Pancreas (tissue), 10 donors: ENCODE measurements at places on chromosomes 5 and 9.

GRCh38 chr5:124870070-124870469, 123.6 kb upstream of the ZNF608 start:
- DNase-seq: no peak

DNA sequence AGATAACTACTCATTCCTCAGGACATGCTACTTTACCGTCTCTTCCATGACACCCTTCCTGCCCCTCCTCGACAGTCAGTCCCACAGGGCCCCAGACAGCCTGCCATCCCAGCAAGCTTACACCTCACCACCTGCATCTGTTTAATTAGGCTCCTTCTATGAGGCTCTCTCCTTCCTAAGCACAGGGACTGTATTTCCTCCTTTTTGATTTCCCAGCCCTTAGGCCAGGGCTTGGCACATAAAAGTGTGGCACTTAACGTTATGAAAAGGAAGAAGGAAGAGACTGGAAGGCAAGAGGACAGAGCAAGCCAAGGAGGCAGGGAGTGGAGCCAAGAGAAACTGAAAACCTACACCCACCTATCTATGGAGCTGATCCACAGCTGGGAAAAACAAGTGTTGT, 146.8 kb downstream of the SIL1 start:
- no peak for DNase-seq

DNA sequence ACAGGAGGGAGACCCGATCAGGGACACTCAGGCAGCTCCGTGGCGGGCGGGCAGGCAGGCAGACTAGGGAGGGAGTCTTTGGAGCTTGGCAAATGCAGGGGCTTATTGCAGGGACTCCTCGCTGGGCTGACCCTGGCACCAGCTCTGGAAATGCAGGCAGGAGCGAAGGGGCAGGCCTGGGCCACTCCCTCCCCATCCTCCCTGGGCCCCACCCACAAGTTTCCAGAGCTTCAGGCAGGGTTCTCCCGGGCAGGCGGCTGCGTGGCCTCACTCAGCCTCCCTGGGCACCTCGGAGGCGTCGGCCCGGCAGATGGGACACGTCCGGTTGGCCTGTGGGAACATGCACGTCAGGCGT, 8.5 kb downstream of the RNF44 start:
- no peak for DNase-seq

GRCh38 chr5:95823738-95824609, 1.4 kb upstream of the GLRX start:
- no peak for DNase-seq

DNA sequence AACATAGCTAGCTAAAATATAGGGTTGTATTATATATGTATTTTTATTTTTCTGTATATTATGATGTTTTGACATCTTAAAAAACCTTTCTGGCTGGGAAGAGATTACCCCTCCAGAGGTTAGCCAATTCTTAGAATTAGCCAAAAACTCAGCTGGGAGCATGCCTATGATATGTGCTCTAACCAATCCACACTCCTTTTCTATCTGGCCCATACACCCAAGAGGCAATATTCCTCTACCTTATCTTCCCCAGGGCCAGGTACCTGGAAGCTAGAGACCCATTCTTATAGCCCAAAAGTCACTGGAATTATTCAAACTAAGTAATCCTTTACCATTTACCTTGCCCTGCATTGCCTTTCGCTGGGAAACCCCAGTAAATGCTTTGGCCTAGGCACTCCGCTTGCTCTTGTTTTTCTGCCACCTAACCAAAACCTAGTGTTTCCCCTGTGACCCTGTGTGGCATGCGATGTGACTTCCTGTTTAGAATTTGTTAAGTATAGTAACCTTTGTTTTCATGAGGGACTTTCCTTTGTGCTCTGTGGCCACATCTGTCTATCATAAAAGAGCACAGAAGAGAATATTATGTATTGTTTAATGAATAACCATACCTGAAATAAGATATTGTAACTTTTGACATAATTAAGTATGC, 37.4 kb downstream of the CSNK1G3 start:
- DNase-seq: no peak

GRCh38 chr9:131833083-131833482, 93.2 kb upstream of the RAPGEF1 start:
- no peak for DNase-seq

DNA sequence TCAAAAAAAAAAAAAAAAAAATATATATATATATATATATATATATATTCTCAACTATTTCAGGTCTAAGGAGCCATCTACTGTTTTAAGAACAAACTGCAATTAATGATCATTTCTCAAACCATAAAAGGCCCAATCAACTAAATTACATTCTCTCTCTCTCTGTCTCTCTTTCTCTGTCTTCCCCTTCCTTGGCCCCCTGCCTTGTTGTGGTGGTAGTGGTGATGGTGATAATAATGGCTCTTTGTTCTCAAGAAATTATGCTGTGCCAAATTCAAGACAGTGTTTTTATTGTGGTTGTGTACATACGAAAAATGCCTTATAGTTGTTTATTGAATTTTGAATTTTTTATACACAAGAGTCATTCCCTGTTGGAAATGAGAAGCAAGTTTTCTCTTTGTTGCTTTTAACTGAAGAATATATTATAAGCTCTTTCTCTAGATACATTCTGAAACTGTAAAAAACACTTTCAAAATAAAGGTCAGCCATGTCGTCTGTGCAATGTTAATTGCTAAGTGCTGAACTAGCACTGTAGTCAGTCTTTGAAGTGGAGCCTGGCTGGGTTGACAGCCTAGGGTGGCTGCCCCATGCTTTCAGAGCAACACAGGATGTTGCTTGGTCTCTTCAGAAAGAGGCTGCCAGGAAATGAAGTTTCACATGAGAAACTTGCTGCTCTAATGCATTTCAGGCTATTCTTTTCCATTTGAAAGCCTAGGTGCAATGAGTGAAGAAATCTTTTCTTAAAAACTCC, 96.0 kb downstream of the HINT1 start:
- no peak for DNase-seq

DNA sequence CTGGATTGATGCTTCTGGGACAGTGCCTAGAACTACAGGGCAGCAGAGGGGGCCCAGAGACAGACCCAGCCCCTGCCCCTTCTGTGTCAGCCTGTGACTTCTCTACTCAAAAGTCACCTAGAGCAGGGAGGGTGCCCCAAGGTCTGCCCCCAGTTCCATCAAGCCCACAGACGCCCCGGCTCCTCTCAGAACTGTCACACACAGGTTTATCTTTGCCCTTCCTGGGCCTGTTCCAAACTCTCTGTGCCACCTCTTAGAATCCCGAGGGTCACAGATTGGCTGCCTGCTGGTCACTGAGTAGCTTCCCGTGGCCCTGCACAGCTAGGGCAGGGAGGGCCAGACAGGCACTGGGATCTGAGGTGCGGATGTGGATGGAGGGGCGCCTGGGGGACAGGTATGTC, 1.7 kb downstream of the RGS14 start:
- DNase-seq: no peak

GRCh38 chr5:138488481-138488945, 23.2 kb downstream of the EGR1 start:
- no peak for DNase-seq

DNA sequence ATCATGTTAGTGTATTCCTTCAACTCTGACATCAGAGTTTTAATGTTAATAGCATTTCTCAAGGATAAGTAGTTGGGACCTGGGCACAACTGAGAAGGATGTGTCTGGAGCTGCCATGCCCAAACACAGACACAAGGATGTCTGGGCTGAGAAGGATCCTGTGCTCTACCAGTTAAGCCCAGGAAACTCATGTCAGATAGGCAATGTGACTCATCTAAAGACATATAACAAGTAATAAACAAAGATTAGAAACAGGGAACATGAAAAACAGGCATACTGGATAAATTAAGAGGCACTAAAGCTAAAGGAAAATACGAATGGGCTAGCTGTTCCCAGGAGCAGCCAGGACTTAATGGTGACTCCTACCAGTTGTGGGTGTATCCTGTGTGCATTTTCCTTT, 9.1 kb upstream of the EGFLAM start:
- no peak for DNase-seq

DNA sequence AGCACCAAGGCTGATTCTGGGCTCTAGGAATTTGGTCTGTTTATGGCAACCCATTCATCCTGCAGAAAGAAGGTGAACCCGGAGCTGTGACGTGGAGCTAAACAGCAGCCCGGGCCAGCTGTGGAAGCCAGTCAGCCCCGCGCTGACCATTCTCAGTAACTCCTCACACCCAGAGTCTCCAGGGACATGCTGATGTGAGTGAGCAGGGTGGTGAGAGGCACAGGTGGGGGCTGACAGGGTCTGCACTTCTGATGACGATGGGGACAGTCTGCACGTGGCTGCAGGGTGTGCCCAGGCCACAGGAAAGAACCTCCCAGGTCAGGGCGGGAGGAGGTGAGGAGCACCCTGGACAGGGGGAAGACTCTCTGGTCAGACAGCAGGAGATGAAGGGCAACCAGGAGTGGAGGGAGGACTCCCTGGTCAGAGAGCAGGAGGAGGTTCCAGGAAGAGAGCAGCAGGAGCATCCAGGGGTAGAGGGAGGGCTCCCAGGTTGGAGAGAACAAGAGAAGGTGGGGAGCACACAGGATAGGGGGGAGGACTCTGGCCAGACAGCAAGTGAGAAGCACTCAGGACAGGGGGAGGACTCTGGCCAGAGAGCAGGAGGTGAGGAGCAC, 26.1 kb upstream of the SLC6A3 start:
- DNase-seq: peak; percentile 30

DNA sequence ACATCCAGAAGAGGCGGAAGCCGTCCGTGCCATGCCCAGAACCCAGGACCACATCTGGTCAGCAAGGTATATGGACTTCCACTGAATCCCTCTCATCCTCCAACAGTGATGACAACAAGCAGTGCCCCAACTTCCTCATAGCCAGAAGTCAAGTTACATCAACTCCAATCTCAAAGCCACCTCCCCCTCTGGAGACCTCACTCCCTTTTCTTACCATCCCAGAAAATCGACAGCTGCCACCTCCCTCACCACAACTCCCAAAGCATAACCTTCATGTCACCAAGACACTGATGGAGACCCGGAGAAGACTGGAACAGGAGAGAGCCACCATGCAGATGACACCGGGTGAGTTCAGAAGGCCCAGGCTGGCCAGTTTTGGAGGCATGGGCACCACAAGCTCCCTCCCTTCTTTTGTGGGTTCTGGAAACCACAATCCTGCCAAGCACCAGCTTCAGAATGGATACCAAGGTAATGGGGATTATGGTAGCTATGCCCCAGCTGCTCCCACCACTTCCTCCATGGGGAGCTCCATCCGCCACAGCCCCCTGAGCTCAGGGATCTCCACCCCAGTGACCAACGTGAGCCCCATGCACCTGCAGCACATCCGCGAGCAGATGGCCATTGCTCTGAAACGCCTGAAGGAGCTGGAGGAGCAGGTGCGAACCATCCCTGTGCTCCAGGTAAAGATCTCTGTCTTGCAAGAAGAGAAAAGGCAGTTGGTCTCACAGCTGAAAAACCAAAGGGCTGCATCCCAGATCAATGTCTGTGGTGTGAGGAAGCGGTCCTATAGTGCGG, 130.3 kb upstream of the DMRT1 start:
- DNase-seq: no peak

DNA sequence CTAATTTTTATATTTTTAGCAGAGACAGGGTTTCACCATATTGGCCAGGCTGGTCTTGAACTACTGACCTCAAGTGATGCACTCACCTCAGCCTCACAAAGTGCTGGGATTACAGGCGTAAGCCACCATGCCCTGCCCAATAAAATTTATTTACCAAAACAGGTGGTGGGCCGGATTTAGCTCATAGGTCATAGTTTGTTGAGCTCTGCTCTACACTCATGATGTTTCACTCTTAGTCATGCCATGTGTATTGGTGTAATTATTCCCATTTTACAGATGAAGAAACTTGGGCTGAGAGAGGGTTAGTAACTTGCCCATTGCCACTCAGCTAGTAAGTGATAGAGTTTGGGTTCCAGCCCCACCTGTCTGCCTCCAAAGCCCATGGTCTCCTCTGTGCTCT, 93.1 kb upstream of the WWC1 start:
- DNase-seq: no peak

- DNase-seq: no peak
Observed at GRCh38 chr9:110069326-110070248, 138.4 kb downstream of the C9orf152 start.

DNA sequence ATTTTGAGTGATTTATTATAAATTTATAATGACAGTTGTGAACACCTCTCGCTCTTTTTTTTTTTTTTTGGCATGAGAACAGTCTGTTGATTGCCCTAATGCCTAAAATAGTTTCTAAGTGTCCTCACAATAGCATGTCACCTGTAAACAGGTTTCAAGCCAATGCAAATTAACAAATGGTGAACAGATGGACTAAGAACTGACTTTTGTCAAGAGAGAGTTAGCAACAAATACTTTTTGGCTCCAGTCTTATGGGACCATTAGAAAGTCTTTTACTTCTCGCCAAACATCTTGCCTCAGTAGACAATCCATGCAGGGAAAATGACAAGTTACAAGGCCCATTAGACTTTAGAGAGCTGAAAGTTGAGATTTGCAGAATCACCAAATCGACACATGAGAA, 67.8 kb downstream of the MED27 start:
- no peak for DNase-seq

GRCh38 chr9:69486498-69486897, 161.5 kb downstream of the ENTREP1 start:
- DNase-seq: no peak

DNA sequence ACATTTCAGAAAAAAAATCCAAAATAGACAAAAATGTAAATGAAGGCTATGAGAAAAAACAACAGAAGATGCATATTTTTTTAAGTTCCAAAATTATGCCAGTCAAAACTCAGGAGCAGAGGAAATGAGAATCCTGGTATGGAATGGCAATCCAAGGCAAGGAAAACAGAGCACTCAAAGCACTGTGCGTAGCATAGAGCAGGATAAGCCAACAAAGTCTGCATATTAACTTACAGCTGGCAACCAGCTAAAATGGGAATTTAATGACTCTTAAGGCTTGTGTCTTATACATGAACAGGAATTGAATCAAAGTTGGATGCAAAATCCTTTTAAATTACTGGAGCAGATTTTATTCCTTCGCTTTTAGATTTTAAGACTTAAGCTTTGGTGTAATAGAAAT, 203.5 kb upstream of the DAPK1 start:
- DNase-seq: no peak

GRCh38 chr5:111752426-111752965, 4.5 kb downstream of the NREP start:
- DNase-seq: no peak

DNA sequence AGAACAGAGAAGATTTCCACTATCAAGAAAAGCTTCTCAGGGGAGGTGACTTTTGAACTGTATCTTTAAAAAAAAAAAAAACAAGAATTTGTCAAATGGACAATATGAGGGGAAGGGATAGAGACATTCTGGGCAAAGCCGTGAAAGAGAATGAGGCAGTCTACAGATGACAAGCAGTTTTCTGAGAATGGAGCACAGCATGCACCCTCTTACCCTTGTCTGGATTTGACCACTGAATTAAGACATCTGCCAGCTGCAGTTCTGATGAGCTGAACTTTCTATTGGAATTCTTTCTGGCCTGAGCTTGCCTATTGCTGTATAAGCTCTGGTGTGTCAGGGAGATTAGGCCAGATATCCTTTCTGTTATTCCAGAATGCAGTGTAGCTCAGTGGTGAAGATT, 10.3 kb upstream of the RANBP3L start:
- DNase-seq: no peak

DNA sequence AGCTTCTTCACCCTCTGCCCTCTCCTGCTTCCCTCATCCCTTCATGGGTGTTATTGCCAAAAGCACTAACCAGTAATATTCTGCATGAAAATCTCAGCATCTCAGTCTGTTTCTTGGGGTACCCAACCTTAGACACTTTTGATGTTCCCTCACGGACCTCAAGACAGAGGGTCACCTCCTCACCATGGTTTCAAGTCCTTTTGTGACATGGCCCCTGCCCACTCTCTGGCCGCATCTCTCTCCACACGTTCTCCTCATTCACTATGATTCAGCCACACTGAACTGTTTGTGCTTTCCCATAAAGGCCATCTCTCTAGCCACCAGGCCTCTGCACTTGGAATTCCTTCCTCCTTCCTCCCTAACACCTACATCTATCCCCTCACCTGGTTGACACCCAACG, 111.5 kb upstream of the SPOCK1 start:
- DNase-seq: no peak
